Fibroblast of upper back skin (primary cell): ENCODE measurements at places on chromosomes 13 and 19.

GRCh38 chr19:33705860-33706259, 84.1 kb downstream of the CHST8 start:
- no peak for DNase-seq

- DNase-seq, result no peak
Observed at GRCh38 chr19:17127671-17128070, 52.1 kb downstream of the MYO9B start.

DNA sequence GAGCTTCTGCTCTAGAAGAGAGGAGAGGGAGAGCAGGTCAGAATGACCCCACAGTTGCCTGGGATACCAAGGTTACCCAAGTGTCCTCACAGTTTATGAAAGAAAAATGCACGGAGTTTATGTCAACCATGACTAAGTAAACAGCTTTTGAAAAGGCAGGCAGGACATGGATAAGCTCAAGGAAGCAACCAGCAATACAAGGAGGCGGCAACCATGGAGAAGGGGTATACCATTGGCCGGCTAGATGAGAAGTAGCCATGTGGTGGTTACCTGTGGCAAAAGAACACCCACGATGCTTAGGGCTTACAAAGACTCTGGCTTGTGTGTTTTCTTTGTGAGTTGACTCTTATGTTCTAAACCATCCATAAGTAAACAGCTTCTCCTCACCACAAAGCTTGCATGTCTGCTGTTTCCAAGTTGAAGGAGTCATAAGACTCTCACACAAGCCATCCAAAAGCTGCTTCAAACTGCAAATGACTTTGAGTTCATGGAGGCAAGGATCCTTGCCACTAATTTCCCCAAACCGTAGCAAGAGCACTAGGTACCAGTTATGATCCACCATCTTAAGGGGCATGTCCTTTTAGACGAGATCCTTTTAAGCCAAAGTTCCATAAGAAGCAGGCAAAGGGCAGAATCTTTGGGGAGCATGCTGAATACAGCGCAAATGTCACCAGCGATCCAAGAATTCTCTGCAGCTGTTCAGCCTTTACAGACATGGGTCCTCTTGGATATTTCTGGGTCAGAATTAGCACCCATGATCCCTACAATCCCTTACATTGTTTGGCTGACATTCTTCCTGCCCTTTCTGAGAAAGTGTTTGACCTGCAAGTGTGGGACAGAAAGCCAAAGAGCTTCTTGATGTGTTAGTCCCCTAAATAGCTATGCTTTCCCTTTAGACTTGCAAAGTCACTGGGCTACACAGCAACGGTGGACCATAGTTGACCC, 74.8 kb upstream of the IPO5 start:
- no peak for DNase-seq

- peak; percentile 64 for DNase-seq
Observed at GRCh38 chr13:38429916-38430315, 80.3 kb downstream of the UFM1 start.

DNA sequence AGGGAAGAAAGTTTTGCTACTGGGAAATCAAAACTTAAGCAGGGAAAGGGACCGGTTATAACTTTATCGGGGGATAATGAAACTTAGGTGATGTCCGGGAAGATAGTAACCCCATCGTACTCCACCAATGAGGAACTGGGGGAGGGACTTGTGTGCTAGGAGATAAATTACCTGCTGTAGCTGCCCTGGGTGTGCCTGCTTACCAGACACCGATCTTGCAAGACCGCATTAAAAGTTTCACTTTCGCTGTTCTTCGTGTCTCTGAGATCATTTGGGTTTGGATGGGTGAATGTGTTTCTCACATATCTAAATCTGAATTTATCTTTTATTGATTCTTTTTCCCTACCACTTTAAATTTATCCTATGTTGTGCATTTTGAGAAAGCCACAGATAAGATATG, 381.4 kb downstream of the SLITRK6 start:
- no peak for DNase-seq

DNA sequence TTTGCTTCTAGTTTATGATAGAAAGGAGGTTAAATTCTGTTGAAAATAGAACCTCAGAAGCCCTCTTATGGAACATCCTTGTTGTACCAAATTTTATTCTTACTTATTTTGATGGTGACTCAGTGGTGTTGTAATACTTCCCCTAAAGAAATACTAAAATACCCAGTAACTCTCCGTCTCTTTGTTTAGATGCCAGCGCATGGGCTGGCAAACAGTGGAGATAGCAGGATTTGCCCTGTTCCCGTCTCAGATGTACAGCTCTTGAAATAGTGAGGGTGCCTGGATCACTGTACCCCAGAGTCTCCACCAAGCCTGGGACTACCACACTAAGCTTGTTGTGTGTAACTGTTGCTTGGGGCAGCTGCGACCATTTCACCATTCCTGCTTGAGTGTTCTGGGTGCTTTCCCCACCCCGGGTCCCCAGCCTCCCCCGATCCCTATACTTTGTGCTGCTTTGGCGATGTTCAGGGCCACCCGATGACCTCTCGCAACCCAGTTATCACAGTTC, 67.0 kb upstream of the TEX29 start:
- no peak for DNase-seq

DNA sequence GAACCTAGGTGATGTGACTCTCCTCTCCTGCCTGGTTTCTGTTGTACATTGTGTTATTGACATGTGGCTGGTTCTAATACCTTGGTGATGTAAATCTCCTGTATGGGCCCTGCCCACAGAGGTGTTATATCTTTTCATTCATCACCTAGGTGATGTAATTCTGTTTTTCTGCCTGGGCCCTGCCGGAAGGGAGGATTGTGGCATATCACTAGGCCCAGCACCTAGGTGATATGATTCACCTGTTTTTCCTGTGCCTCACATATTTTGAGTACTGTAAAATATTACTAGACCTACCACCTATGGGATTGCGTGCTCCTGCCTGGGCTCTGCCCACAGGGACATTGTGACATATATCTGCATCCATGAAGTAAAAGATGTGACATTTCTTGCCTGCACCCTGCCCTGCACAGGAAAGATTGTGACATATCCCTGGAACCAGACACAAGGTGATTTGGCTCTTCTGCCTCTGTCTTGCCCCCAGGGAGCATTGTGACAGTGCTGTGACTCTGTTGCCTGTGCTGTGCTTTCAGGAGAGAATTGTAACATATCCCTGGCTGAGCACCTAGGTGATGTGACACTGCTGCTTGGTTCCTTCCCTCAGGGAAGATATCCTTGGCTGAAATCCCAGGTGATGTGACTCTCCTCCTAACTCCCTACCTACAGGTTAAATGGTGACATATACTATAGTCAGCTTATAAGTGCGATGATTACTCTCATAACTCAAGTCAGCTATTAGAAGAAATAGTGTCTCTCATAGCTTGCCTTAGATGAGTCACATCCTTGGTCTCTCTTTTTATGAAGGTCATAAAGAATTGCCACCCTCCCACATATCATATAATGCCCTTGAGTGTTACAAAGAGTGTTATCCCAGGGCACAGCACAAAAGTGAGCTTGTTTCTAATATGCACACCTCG, 13.3 kb upstream of the ZNF681 start:
- no peak for DNase-seq

- DNase-seq, result no peak
Observed at GRCh38 chr19:14686411-14686810, 3.4 kb upstream of the ZNF333 start.

DNA sequence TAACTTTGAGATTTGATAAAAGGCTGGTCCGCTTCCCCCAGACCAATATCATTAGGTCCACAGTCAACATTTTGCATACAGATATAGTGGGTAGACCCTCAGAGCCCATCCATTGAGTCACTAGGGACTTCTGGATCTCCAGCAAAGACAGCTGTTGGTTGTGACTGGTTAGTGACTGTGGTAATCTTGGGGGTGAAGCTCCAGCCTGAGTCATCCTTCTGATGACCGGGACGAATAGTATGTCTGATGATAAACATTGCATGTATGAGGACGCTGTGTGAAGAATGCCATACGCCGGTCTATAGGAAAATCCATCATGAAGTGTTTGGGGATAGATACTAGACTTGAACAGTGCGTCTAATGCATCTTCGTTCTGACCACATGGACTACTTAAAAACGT, 307.0 kb downstream of the UQCRFS1 start:
- DNase-seq, result peak; percentile 66

DNA sequence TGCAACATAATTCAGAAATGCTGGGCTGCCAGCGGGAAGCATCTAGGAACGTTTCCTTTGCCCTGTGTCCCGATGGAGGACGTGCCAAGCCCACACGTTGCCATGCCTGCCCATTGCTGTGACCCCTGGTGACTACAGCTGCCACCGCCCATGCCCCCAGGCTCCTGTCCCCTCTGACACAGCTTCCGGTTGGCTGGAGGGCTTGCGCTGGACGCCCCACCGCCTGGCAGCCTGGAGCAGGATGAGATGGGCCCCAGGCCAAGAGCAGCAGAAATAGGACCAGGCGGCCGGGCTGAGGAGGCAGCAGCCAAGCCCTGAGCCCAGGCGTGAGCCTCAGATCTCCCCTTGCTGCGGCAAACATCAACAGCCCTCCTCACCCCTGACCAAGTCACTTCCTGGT, 125.9 kb downstream of the COL4A2 start:
- no peak for DNase-seq

- peak; percentile 67 for DNase-seq
Observed at GRCh38 chr19:44927746-44928145, 13.3 kb downstream of the APOC1 start.

GRCh38 chr19:23273590-23274412, 23.6 kb upstream of the ZNF724 start:
- DNase-seq, result peak; percentile 84

GRCh38 chr19:48737360-48737998, 2.9 kb downstream of the RASIP1 start:
- no peak for DNase-seq

DNA sequence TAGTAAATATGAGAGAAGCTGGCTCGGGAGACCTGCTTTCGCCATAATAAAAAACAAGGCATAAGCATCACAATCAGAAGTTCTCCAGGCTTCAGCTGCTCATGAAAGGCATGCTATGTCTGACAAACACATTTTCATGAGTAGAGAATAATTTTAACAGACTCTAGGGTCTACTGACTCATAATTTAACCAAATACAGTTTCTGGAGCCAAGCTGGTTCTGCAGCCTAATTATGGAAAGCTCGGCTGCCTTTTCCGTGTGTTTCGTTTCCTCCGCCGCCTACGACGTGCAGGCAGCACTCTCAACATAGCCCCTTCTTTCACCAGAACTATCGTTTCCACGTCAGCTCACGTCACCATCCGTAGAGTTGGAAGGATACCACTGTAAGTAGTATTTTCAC, 5.7 kb downstream of the MCF2L start:
- no peak for DNase-seq

GRCh38 chr13:21909331-21909730, 238.5 kb downstream of the FGF9 start:
- no peak for DNase-seq

DNA sequence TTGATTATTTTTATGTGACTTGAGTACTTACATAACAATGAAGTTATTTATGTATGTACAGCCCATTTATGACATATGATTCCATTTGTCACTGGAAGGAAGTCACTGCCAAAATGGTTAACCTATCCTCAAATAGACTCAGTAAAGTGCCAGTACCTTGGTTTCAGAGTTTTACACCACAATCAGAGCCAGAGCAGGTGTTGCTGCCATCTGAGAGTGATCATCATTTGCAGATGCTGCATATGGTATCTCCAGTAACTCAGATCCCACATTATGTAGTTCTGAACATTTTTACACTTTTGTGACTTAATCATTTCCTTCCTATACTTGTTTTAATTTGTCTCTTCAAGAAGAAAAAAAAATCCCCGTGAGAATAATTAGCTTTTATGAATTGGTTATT, 313.3 kb downstream of the HS6ST3 start:
- DNase-seq, result no peak

- DNase-seq, result no peak
Observed at GRCh38 chr13:22903925-22904324, 276.9 kb upstream of the SGCG start.

GRCh38 chr13:74687442-74688182, 553.4 kb upstream of the KLF12 start:
- DNase-seq, result no peak

DNA sequence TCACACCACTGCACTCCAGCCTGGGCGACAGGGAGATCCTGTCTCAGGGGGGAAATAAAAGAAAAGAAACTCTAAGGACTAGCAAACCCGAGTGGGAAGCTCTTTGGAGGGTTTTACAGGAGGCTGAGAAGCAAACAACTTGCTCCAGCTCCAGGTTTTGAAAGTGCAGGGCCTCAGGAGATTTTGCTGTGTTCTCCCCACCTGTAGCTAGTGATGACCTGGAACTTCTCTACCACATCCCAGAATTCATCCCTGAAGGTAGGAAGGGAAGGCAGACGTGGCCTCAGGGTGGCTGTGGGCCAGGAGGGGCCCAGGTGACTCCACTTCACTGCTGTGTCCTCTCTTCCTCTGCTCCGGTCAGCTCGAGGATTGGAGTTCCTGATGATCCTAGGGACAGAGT, 16.3 kb upstream of the PSMD8 start:
- DNase-seq, result no peak

DNA sequence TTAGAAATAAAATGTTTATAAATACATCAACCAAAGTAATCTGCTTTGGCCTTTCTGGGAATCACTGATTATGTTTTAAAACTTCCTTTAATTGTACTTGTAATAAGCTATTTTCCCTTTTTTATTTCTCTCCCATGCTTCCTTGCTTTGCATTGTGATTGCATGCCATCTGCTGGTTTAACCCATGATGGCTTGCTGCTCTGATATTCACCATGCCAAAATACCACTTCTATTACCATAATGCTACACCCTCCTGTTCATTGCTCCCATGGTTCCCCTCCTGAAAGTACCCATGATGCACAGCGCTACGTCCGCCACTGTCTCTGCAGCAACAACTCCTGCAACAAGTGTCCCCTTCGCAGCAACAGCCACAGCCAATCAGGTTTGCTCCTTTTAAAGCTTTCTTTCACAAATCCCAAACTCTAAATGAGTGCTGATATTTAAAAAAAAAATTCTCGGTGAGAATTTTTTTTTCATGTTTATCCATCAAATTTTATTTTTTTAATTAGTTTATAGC, 67.7 kb upstream of the RAP2A start:
- no peak for DNase-seq

DNA sequence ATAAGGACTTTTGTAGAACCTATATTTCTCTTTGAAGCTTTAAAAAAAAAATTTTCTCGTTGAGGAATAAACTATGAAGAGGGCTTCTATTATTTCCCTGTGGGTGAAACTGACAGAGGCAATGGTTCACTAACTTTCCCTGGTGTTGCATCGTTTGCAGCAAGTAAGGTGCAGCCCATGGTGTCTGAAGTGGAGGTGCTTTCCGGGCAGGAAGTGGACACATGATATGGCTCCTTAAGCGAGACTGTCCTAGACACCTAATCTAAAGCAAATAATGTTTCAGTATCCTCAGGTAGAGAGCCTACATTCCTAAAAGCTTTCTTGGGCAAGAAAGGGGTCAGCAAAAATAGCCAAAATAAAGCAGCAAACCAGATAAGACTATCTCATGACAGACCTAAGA, 437.6 kb upstream of the ARGLU1 start:
- no peak for DNase-seq

GRCh38 chr13:107680115-107680514, 535.2 kb downstream of the LIG4 start:
- no peak for DNase-seq
